Fibroblast of mammary gland (primary cell): ENCODE measurements at places on chromosomes 3 and 15.

DNA sequence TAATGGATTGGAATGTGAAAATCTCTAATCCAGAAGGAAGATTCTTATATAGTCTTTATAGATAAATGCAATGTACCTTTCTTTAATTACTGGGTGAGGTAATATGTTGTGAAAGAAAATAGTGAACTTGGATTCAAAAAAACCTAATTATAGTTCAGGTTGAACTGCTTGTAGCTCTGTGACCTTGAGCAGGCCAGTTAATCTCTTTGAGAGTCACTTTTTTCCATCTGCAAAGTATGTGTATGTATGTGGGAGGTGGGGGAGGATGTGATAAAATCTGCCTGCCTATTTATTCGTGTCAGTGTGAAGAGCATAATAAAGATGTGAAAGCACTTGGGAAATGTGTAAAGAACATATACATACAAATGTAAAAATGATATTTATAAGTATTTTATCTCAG is 34.4 kb downstream of the GLCE start:
- DNase-seq = no peak

- DNase-seq = no peak
Observed at GRCh38 chr3:159356606-159357005, 554.8 kb downstream of the MFSD1 start.

GRCh38 chr3:121835465-121835801 is 424 bp downstream of the EAF2 start:
- peak; percentile 6 for DNase-seq

DNA sequence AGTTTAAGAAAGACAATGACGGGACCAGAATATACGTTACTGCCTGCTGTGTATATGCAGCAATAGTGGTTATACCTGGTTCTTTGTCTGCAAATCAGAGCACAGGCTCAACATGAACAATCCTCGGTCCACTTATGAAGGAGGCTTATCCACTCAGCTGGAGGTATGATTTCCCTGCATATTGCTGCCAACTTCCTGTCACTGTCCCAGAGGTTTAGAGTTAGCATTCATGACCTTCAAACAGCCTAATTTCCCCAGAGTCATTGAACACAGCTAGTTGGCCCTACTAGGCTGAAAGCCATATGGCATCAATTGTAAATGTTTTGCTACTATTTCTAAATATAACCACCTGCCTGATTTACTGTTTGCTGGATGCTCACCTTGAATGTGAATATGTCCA is 224.9 kb upstream of the ZNF717 start:
- DNase-seq = no peak

GRCh38 chr3:194572944-194573491 is 60.2 kb downstream of the TMEM44 start:
- DNase-seq = peak; percentile 92

DNA sequence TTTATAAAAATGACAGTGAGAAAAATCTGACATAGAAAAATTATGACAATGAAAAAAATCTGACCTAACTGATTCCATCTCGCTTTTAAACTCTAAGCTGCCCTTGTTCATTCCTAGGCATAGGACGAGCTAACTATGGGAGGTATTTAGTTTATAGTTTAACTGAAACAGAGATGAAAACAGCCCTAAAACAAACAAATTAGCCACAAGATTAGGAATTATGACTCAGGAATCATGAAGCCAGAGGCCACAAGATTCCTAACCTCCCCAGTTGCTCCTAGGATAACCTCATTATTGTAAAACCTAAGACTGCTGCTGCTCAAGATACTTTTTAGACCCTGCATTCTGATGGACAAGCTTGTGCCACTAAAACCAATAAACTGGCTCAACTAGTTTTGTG is 122.7 kb upstream of the MNS1 start:
- peak; percentile 6 for DNase-seq

DNA sequence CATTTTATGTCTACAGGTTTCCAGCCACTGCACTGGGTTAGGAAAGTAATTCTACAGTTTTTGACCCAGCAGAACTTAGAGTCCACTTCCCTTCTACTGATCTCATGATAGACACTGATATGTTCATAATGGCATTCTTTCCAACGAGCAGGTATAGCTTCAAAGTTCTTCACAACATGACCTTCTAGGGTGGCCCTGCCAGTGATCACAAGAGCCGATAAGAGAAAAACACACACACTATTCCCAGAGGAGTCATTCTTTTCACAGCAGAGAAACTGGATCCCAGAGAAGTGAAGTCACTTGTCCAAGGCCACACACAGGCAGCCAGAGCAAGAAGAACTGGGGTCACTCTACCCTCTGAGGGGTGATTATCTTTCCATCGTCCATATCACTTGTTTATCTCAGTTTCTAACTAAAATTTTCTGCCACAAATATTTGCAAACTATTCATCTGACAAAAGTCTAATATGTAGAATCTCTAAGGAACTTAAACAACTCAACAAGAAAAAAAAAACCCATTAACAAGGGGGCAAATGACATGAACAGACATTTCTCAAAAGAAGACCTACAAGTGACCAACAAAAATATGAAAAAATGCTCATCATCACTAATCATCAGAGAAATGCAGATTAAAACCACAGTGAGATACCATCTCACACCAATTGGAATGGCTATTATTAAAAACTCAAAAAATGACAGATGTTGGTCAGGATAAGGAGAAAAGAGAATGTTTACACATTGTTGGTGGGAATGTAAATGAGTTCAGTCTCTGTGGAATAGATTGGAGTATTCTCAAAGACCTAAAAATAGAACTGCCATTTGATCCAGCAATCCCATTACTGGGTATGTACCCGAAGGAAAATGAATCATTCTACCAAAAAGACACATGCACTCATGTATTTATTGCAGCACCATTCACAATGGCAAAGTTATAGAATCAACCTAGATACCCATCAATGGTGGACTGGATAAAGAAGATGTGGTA is 31.5 kb downstream of the SPTSSB start:
- DNase-seq = peak; percentile 18

GRCh38 chr3:12895391-12896062 is 54.2 kb upstream of the RPL32 start:
- DNase-seq = peak; percentile 34

GRCh38 chr3:29683018-29683993 is 402.4 kb downstream of the RBMS3 start:
- DNase-seq = peak; percentile 59

GRCh38 chr3:64668582-64669510 is 19.0 kb downstream of the ADAMTS9 start:
- no peak for DNase-seq

GRCh38 chr15:90565866-90566265 is 36.1 kb downstream of the CRTC3 start:
- DNase-seq = no peak

GRCh38 chr15:63178034-63178433 is 11.4 kb upstream of the RAB8B start:
- no peak for DNase-seq

DNA sequence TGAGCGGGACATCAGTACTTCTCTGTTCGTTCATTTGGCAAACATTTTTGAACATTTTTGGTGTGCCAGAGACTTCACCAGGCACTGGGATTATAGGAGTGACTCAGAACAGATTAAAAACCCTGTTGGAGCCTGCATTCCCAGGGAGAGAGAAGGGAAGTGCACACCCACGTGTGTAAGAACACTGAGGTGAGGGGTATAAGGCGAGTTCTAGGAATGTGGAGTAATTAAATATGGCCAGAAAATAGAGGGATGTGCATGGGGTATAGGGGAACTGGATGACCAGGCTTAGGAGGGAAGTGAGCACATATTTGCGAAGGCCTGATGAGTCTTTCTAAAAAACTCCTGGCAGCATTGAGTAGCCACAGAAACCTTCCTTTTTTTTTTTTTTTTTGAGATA is 401.2 kb upstream of the C2CD4B start:
- no peak for DNase-seq
